AG04450 (cell line): ENCODE measurements at places on chromosomes 5 and 9. TPM values are rescaled to one million over a fixed set of nuclear protein-coding genes. Genes with fewer than 3 reads are reported as not detected.

Gene SLIT3
- 0.17 and 0.26 TPM in 2 replicates for polyA plus RNA-seq

Gene SOHLH1
- polyA plus RNA-seq: not detected in 2 replicates

Gene WHRN
- polyA plus RNA-seq: 1.1 and 1.2 TPM in 2 replicates

Gene CEL
- polyA plus RNA-seq: 0.24 and 0.41 TPM in 2 replicates

Gene SLC6A18
- not detected in 2 replicates for polyA plus RNA-seq

Gene IFNB1
- not detected in 2 replicates for polyA plus RNA-seq

Gene FANCC
- polyA plus RNA-seq: 8.3 and 10.8 TPM in 2 replicates

Gene GARNL3
- 2.2 and 2.7 TPM in 2 replicates for polyA plus RNA-seq

Gene GABRA6
- not detected in 2 replicates for polyA plus RNA-seq

Gene ARL14EPL
- polyA plus RNA-seq: 0.05 TPM in 2 replicates

Gene PRRT1B
- not detected in 2 replicates for polyA plus RNA-seq

Gene MAP1B
- polyA plus RNA-seq: 55.3 and 56.3 TPM in 2 replicates

Gene TMC1
- 0.11 TPM in 1 of 2 replicates, not detected in the other for polyA plus RNA-seq

Gene OTULINL
- polyA plus RNA-seq: 0.07 and 0.21 TPM in 2 replicates

Gene SECISBP2
- 21.4 and 26.3 TPM in 2 replicates for polyA plus RNA-seq

Gene NTRK2
- not detected in 2 replicates for polyA plus RNA-seq

Gene FOXI1
- polyA plus RNA-seq: not detected in 2 replicates

Gene GALNT12
- polyA plus RNA-seq: 2.8 and 4.2 TPM in 2 replicates

DNA sequence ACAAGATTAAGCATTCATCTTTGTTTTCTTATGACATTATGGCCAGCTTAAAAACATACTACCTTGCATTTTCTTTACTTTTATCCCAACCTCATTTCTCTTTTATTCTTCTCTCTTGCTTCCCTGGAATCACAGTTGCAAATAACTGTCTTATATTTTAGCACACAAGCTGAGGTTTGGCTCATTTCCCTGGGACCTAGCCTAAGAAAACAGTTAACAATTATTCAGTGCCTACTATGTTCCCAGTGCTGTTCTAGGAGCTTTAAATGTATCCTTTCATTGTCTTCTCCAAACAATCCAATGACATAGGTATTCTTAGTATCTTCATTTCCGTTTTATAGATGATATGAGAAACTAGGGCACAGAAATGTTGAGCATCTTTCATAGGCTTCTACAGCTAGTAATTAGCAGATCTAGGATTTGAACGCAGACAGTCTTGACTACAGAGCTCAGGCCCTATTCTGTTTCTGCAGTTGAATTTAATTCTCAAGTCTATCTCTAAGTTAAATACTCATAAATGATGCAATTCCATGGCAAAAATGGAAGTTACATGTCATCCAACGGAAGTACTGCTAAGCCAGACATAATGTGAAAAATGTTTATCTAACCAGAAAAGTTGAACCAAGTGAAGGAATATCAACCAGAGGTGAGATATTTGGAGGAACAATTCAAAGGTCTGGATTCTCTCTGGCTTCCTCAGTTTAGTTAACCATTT lies 52.3 kb upstream of the MTAP start:
- DNase-seq: no peak

DNA sequence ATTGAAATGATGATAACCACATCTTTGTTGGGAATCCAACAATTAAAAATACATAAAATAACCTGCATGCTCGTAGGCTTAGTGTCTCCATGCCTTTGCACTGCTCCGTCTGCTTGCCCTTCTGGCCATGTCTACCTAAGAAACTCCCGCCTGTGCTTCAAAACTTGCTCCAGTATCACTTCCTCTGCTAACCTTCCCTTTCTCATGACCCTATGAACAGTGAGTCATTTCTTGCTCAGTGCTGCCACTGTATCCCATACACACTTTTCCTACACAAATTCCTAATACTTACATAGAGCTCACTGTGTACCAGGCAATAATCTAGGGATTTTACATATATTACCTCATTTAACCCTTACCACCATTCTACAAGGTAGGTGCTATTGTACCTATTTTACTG lies 33.5 kb downstream of the TMEM245 start:
- no peak for DNase-seq

DNA sequence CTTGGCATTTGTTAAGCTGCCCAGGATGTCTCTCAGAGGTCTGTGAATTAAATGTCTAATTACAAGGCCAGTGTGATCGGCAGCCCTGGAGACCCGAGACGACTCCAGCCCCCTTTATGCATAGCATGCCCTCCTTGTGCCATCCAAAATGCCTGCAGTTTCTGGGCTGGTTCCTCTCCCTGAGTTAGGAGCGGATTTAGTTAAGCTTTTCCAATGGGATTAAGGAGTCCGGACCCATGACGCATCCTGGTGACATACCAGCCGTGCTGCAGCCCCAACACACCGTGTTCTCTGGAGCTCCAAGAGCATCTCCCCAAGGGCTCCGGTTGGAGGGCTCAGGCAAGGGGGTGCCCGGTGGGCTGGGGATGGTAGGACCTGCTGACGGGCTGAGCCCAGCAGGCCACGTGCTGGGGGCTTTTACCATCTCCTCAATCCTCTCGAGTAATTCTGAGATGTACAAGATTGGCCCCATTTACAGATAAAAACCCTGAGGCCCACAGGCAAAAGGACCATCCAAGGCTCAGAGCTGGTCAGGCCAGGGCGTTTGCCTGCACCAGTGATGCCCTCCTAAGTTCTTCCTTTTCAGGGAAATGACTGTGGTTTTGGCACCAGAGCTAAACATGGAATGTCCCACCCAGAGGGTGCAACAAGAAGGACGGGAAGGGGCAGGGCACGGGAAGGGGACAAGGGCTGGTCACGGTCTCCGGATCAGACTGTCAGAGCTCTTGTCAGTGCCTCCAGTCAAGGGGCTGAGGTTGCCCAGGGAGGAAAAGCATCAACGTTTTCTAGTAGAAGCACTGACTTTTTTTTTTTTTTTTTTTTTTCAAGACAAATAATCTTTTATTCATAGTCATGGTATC lies 82.6 kb upstream of the PHYKPL start:
- no peak for DNase-seq

DNA sequence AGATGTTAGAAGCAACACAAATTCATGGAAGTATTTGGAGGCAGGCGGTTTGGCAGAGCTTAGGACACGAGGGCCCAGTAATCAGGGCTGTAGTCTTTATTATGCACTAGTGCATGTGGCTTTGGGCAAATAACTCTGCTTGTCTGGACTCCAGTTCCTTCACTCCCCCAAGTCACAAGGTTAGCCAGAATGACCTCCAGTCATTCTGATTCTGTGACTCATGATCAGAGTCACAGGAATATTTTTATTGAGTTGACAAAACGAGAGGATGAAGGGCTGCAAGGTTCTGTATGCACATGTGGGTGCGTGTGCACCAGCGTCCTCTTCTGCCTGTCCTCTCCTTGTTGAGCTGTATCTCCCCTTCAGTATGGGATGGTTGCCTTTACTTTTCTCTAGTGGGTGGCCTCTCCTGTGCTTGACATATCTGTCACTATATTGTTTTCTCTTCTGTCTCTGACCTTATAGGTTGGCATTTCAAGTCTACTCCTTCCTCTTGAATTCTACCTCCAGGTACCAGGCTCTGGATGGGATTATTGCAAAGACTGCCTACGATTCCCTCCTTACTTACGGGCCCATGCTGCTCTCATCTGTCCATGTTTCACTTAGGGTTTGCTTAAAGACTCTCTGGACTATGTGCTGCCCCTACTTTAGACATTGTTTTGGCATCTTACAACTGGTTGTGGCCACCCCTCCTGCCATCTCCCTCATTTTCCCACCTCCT lies 94.6 kb downstream of the KDM4C start:
- DNase-seq: no peak

- DNase-seq: no peak
Observed at GRCh38 chr9:131732636-131733289, 7.1 kb downstream of the RAPGEF1 start.

GRCh38 chr5:127389601-127390000 lies 99.0 kb downstream of the MEGF10 start:
- DNase-seq: no peak

DNA sequence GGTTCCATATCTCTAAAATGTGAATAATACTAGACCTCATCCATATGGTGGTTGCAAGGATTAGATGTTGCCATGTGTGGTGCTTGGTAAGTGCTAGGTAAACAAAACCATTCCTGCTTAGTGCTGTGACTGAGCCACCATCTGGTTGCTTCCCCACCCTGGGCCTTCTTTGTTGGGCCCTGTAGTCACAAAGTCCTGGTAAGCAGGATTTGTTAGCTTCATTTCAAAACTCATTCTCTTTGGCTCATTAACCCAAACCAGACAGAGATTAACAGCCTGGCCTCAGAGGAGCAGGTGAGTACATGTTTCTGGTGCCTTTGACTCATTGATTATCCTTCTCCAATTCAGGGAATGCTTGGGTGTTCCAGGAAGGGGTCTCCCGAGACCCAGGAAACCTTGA lies 240.2 kb downstream of the ARHGAP26 start:
- no peak for DNase-seq

- no peak for DNase-seq
Observed at GRCh38 chr5:81182396-81183390, 50.4 kb upstream of the CKMT2 start.

- no peak for DNase-seq
Observed at GRCh38 chr9:76557674-76558225, 98.8 kb downstream of the GCNT1 start.

- DNase-seq: no peak
Observed at GRCh38 chr5:75909223-75909622, 174.0 kb upstream of the SV2C start.

GRCh38 chr9:84140535-84141101 lies 160.0 kb downstream of the RMI1 start:
- DNase-seq: no peak

GRCh38 chr5:172849606-172850453 lies 15.8 kb downstream of the ERGIC1 start:
- DNase-seq: no peak

GRCh38 chr9:89153232-89154017 lies 25.2 kb downstream of the SHC3 start:
- no peak for DNase-seq

GRCh38 chr9:130995086-130996011 lies 13.6 kb upstream of the LAMC3 start:
- no peak for DNase-seq

- DNase-seq: no peak
Observed at GRCh38 chr5:13660072-13660471, 284.4 kb downstream of the DNAH5 start.

DNA sequence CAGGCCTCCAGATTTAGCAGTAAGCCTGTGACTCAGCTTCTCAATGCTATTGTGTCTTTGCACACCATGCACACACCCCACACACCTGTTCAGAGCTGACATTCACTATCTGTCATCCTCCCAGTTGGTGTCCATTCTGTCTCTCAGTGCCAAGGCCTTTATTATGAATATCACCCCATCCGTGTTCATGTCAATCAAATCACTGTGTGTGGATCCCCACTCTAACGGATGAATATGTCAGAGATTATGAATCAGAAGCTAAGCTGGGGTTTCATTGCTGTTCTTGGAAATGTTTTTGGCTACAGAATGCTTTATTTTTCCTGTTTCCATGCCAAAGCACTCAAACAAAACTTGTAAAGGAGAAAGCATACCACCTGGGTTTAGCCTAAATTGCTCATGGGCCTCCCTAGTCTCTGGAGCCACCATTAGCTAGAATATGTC lies 9.4 kb upstream of the MAMDC2 start:
- DNase-seq: no peak

- DNase-seq: peak; percentile 48
Observed at GRCh38 chr9:2727966-2728613, 10.8 kb downstream of the KCNV2 start.

- no peak for DNase-seq
Observed at GRCh38 chr5:55004729-55005128, 19.3 kb upstream of the GZMK start.

GRCh38 chr5:168608386-168608785 lies 29.2 kb upstream of the PANK3 start:
- no peak for DNase-seq

GRCh38 chr5:82130602-82131001 lies 147.6 kb downstream of the RPS23 start:
- no peak for DNase-seq

DNA sequence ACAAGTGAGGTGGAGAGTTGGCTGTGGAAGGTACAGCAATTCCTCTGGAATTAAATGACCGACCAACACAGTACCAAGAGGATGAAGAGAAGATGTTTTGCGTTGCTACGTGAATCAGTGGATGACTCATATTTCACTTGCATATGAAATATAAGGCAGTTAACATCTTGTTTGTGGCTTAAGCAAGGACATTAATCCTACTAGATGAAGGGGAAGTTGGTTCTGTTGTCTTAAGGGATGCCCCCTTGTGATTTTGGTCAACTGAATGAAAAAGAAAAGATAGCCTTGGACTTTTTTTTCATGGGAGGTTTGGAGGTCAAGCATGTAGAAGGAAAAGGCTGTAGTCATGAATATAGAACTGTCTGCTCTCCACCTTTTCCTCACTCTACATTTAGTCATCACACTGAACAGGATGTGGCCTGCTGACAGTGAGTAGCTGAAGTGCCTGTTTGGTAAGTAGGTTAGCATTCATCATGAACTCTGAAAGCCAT lies 33.9 kb downstream of the VLDLR start:
- DNase-seq: peak; percentile 63

DNA sequence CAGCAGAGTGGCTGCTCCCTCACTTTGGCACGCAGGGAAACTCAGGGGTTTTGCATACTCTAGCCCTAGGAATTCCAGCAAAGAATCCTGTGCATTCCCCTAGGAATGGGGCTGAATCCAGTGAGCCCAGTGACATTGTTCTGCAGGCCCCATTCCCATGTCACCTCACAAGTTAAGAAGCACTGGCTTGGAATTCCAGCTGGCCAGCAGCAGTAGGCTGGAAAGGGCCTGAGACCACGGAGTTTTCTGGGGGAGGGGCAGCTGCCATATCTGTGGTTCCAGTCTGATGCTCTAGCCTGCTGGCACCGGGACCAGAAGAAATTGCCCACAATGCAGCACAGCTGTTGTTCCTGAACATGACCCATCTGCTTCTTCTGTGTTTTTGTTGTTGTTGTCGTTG lies 217.6 kb upstream of the DMRTA1 start:
- DNase-seq: no peak

DNA sequence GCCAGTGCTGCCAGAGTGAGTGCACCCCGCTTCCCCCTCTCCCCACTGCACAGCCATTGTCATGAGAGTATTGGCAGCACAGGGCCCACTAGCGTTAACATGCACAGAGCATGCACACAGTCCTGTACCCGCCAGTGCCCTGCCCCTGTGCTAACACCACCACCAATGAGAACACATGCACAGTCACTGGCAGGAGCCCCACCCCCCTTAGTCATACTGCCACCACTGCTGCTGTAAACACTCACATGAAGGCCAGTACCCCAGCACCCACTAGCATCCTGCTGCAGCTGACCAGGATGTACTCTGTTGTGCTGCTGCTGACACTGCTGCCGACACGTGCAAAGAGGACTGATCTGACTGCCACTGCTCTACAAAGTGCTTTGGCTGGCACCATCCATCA lies 19.5 kb upstream of the RANBP6 start:
- no peak for DNase-seq

DNA sequence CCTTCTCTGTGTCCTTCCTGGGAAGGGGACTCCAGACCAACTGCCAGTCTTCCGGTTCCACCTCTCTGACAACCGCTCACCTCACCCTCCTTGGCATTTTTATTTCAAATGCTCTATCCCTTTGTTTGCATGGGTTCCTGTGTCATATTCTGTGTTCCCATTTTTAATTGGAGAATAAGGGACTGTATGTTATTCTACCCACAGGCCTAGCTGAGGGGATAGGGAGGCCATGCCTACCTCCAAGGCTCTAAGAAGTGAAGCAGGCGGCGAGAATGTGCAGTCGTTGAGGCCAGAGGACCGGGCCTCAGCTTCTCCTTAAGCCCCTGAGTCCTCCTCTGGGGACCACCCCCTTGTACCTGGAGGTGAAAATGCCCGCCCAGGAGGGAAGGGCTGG lies 936 bp upstream of the WDR5 start:
- no peak for DNase-seq
